ENCODE measurements at places on chromosomes 13 and 19.
A peak's percentile ranks its signal among the peaks of the same experiment; 100 is the strongest.

DNA sequence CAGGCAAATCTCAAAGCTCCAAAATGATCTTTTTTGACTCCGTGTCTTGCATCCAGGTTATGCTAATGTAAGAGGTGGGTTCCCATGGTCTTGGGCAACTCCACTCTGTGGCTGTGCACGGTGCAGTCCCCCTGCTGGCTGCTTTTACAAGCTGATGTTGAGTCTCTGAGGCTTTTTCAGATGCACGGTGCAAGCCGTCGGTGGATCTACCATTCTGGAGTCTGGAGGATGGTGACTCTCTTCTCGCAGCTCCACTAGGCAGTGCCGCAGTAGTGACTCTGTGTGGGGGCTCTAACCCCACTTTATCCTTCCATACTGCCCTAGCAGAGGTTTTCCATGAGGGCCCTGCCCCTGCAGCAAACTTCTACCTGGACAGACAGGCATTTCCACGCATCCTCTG lies 266.8 kb upstream of the GPC6 start:
- DNase-seq = no peak

DNA sequence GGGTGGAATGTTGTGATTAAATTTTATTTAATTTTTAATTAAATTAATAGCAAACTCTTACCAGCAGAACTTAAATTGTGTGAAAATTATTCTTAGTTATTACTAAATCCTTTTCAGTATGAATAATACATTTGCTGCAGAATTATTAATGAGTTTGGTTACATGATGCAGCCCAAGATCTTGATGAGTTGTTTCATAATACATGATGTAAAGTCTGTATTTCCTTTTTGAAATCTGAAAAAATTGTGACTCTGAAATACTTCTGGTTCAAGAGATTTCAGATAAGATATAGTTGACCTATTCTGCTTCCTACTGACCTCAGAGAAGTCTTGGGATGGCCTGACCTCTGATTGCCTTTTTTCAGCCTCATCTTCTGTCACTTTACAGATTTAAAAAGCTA lies 11.1 kb downstream of the SAE1 start:
- no peak for DNase-seq

GRCh38 chr13:66154976-66155375 lies 1075.2 kb downstream of the PCDH9 start:
- DNase-seq = no peak

GRCh38 chr19:6097911-6098310 lies 12.4 kb downstream of the RFX2 start:
- no peak for DNase-seq

GRCh38 chr13:96473526-96474180 lies 383.7 kb downstream of the HS6ST3 start:
- no peak for DNase-seq

DNA sequence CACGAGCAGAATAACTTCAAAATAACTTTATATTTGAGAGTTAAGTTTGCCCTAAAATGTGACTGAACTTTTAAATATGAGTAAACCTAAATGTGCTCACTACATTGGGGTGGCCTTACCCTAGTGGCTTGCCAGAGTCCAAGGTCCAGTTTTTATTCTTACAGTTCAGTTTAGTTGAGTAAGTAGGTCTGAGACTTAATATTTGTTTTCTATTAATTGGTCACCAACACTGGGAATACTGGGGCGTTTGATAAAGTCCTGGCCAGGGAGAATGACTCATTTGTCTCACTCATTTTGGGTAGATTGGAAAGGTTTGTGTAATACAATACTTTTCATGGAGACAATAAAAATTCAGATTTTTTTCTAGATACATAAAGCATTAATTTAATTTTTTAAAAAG lies 127.8 kb upstream of the SPATA13 start:
- DNase-seq = no peak

- no peak for DNase-seq
Measured at GRCh38 chr13:111120913-111121312, 5.8 kb downstream of the ARHGEF7 start.

DNA sequence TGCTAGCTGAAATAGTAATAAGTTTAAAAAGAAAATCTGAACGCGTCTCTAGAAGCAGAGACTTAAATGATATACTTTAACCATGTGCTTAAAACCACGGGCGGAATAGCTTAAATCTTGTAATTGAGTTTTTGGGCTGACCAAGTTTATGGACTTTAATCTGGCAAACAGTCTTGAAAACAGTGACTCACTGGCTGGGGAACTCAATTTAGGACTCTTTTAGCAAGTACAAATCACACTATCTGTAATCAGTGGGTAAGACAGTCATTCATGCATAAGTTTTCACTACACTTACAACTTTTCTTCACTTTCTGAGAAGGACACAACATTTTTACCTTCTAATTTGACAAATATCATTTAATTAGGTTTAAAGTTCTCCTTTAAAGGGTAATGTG lies 26.8 kb downstream of the ZNF627 start:
- DNase-seq = no peak

DNA sequence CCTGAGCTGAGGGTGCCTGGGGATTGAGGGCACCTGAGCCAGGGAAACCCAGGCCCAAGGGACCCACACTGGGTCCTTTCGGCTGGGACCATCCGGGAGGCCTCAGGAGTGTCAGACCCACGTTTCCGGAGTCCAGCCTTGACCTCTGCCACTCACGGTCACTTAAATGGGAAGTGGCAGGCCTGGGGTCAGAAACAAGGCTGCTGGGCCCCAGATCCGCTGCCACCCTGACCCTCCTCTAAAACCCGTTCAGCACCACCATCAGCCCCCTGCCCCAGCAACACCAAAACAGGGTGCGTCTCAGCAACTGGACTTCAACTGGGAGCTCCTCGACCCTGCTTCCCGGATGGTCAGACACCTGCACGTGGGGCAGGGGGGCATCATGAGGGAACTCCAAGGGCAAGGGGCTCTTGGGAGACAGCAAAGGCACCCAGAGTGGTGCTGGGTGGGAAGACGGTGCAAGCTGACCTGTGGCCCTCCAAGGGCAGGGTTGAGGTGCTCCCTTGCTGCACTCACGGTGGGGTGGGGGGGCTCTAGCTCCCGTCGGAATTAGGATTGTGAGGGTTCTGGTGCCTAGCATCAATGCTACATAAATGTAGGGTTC lies 1.2 kb upstream of the PLPP2 start:
- DNase-seq = no peak

- no peak for DNase-seq
Measured at GRCh38 chr19:44878120-44878865, 12.8 kb upstream of the TOMM40 start.

GRCh38 chr19:18446811-18447359 lies 9.0 kb upstream of the ISYNA1 start:
- no peak for DNase-seq

DNA sequence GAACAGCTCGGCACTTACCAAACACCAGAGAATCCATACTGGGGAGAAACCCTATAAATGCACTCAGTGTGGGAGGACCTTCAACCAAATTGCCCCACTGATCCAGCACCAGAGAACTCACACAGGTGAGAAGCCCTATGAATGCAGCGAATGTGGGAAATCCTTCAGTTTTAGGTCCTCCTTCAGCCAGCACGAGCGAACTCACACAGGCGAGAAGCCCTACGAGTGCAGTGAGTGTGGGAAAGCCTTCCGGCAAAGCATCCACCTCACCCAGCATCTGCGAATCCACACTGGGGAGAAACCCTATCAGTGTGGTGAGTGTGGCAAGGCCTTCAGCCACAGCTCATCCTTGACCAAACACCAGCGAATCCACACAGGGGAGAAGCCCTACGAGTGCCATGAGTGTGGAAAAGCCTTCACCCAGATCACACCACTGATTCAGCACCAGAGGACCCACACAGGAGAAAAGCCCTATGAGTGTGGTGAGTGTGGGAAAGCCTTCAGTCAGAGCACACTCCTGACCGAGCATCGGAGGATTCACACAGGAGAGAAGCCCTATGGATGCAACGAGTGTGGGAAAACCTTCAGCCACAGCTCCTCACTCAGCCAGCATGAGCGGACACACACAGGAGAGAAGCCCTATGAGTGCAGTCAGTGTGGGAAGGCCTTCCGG lies 8.3 kb downstream of the ZNF135 start:
- no peak for DNase-seq

DNA sequence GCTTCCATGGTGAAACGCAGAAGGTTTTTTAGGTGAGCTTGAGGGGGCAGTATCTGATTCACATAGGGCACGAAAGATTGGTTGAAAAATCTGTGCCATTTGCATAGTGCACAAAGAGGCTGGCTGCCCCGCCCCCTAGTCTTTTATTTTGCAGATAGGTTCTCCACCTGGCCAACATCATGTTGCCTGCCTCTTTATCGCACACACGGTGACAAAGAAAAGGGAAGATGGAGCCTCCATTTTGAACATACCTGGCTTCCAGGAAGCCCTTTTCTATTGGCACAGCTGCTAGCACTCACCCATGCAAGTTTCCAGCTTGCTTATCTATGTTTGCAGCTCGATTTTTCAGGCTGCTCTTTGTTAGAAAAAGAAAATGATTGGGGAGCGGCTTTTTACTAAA lies 316.2 kb upstream of the KLHL1 start:
- no peak for DNase-seq

DNA sequence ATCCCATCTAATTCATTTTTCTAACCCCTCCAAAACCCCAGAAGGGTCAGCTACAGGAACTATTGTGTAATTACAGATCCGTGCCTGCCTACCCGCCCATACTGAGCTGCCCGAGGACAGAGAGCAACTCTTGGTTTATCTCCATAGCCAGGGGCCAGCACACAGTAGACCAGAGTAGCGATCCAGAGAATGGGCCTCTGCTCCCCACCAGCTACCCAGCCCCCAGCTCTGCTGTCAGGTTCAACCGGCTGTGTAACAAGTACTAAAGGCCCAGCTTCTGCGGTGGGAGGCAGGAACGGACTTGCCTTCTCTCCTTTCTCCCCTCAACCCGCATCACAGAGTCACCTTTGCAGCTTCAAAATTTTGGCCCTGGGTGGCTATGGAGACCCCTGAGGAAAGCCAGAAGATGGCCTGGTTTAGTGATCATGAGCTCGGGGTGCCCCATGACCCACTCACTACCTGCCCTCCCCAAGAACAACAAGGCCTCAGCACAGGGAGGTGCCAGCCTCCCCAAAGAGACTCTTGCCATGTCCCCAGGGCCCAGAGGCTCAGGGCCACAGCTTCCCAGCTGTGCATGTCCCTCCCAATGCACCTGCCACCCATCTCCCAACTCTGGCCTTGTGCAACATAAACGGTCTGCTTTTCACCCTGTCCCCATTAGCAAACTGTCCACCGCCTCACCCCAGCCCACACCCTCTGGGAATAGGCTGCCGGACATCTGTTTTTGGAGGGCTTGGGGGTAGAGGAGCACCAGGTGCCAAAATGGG lies 5.7 kb downstream of the CALM3 start:
- no peak for DNase-seq

GRCh38 chr19:13906910-13907309 lies 909 bp downstream of the CC2D1A start:
- DNase-seq = no peak

DNA sequence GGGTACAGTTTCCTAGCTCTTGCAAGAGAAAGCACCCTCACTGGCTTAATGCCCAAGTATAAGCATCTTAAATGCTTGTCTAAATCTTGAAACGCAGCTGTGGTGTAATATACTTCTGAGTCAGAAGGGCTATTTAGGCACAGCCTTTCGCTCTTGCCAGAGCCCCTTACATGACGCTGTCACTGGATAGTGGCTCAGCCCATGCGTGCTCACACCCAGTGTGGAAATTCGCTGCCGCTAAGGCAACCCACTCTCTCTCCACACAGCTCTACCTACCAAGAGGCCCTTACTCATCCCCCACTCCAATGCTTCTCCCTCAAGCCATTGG lies 24.0 kb downstream of the UQCRFS1 start:
- DNase-seq = no peak

GRCh38 chr13:27135023-27135422 lies 36.6 kb downstream of the USP12 start:
- DNase-seq = no peak

DNA sequence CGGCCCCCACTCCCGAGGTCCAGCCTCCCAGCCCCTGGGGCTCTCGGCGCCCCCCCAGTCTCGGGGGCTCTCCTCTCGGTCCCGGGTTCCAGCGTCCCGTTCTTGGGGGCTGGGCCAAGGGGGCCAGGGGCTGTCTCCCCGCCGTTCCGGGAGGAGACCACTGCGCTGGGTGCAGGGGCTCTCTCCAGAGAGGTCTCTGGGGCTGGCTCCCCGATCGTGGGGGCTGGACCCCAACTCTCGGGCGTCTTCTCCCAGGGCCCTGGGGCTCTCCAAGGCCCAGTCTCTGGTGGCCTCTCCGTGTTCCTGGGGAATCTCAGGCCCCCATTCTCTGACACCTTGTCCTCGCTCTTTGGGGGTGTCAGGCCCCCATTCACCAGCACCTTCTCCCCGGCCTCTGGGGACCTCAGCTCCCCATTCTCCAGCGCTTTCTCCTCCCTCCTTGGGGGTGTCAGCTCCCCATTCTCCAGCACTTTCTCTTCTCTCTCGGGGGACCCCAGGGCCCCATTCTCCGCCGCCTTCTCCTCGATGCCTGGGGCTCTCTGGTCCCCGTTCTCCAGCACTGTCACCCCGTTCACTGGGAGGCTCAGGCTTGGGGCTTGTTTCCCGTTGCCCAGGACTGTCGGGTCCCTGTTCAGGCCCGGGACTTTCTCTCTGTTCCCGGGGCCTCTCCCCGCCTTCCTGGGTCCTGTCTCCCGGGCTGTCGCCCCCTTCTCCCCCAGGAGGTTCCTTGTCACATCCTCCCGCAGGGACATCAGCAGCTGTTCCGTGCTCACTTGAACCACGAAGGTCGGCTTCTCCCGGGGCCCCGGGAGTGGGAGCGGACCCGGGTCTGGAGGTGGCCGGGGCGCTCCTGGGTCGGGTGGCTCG lies 13.7 kb downstream of the LMTK3 start:
- DNase-seq = no peak

DNA sequence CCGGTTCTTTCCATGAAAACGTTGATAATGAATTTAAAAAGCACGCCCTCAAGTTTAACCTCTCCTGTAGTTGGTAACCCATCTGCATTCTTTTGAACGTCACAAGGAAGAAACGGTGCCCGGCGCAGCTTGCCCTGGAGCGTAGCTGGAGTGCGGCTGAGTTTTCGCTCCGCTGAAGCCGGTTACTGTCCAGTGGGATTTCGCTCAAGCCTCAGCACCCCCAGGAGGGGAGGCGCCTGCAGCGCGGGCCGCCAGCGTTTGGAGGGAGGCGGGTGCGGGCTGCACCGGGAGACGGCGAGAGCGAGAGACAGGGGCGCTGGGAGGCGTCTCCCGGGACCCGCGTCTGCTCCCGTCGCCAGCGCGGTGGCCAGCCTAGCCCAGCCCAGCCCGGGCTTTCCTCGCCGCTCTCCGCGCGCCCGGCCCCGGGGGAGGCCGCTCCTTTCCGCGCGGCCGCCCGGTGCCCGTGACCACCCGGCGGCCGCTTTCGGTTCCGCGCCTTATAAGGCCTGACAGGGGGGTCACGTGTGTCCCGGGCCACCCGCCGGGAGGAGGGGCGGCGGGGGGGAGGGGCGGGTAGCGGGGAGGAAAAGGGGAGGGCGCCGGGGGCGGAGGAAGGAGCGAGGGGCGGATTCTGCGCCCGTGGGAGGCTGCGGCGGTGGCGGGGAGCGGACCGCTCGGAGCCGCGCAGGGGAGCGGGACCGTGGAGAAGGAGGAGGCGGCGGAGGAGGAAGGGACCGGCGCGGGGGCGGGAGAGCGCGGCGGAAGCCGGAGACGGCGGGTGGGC lies 8.3 kb upstream of the DGKH start:
- peak; percentile 85 for DNase-seq

All from Ammon's horn (tissue), 1 donor.